Activated naive CD8-positive, alpha-beta T cell treated with anti-CD3 and anti-CD28 coated beads, Interleukin-2, amount 10 ng/mL, durations not matched to agents 7 days and 5 days (primary cell): ENCODE measurements at places on chromosomes 6 and 20. TPM values are rescaled to one million over a fixed set of nuclear protein-coding genes. Genes with fewer than 3 reads are reported as not detected.

Gene ENPP4
- total RNA-seq, result 9.3 TPM

Gene TRIM40
- total RNA-seq, result not detected

Gene SNRNP48
- total RNA-seq, result 19.8 TPM

Gene OLIG3
- total RNA-seq, result not detected

Gene COX4I2
- not detected for total RNA-seq

DNA sequence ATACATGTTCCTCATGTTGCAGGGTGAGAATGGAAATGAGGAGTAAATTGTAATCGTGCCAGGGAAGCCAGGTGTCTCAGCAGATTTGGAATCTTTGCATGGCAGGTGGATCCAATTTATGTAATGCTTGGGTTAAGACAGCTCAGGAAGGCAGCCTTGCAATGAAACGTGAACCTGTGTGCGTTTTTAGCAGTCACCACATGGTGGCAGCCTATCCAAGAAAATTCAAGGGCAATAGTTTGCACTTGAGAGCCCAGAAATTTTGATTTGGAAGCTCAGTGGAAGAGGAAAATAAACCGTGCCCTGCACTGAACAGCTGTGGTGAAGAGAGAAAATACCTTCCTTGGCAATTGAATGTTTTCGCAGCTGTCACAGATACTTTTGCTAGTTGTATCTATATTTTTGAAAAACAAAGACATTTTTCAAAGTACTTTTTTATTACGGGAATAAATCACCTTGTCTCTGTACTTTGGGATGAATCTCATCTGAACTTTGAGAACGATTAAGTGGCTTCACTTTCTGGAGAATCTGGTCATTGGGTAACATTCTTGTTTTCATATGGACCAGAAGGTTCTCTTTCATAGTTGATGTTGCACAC lies 26.5 kb downstream of the MTHFD1L start:
- peak; percentile 58 for DNase-seq

DNA sequence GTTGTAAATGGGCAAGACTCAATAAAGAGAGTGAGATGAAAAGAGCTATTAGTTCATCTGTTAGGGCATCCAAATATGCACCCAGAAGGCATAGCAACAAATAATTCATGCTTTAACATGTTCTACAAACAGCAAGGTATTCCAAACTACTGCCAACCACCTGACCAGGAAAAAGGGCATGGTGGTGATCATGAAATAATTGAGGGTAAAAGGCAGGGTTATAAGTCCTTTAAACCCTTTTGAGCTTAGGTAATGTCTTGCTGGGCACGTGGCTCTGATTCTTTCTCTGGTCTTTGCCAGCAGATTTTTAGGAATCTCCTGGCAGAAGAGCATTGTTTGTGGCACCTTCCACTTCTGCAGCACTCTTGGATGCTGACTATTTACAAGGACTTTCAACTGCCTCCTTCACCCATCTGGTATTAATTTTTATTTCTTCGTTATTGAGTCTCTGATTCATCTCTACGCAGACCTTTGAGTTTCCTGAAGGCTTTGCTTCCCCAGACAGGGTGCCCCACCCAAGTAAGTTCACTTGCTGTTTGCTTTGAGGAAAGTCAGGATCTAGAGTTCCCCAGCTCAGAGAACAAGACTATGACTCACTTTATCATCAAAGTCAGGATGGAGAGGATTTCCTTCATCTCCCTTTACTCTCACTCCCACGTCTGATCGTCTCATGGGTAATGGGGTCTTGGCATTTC lies 83.4 kb upstream of the NEDD9 start:
- DNase-seq, result no peak

GRCh38 chr6:148736774-148737412 lies 9.9 kb upstream of the UST start:
- no peak for DNase-seq

DNA sequence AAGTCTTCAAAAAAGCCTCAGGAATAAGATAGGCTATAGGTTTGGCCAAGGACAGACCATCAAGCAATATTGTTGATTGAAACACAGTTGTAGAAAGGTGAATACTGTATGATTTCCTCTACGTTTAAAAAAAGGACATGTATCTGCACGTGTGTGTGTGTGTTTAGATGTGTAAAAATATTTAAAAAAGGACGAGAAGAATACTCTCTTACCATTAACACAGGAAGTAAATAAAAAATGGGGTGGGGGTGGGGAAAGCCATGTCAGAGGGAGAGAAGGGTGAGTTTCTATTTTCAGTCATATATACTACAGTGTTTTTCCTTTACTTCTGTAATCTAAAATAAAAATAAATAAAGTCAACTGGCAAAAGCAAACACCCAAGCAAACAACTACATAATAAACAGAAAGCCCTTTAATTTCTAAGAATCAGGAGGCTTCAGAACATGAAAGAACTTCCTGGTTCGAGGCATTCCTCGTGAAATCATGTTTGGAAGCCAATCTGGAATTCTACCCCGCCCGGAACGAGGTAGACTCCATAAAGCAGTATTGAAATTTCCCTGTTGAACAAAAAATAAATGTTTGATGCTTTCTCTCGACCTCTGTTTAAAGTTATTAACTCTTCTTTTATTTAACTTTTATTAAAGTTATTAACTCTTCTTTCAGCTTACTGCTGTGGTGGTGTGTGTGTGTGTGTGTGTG lies 158.1 kb upstream of the ZNF217 start:
- DNase-seq, result no peak

- DNase-seq, result no peak
Observed at GRCh38 chr6:27951040-27951439, 6.0 kb upstream of the OR2B6 start.

DNA sequence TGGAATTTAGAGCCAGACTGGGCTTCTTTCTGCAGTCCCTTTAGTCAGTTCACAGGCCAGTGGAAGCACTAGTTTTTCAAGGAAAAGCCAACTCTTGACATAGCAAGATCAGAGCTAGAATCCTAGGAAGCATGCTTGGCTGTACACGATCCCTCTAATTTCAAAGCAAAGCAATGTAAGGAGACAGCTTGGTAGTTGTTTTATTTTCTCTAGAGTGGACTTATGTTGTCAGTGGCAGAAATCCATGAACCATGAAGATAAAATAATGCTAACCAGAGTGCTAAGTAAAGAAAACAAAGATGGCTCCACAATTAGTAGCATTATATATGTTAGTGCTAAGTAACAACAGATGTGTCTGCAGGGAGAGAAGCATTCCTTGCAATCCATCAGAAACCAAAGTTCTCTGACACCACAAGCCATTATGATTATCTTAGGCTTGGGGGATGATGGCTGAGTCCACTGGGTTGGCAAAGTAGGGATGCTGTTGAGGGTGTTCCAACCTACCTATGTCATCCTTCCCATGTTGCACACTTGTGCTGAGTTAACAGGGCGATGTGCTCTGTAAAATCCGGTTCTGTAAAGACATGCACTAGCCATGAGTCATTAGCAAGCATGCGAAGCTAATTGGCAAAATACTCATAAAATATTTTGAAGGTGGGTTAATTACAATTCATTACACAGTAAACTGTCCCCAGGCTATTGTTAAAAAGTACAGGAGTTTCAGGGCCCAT lies 115.2 kb downstream of the BMP2 start:
- DNase-seq, result no peak

GRCh38 chr20:31559704-31560093 lies 45.4 kb upstream of the ID1 start:
- no peak for DNase-seq

- no peak for DNase-seq
Observed at GRCh38 chr6:138923561-138923960, 64.5 kb downstream of the REPS1 start.

DNA sequence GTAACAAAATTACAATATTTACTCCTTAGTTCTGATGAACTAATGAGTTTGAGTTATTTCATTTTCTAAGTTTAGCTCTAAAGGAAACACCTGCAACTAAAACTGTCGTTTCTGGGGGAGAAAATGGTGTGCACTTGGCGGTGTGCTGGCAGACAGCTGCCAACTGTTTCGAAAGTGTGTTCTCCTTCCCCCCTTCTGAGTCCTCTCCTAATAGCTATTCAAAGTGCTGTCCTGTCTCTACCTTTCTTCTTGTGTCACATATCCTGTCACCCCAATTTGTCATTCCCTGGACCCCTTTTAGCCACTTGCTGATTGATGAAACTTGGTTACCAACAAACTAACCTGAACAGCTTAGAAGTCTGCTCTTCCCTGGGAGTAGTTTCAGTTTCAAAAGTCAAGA lies 4.9 kb upstream of the UBE2J1 start:
- DNase-seq, result no peak

DNA sequence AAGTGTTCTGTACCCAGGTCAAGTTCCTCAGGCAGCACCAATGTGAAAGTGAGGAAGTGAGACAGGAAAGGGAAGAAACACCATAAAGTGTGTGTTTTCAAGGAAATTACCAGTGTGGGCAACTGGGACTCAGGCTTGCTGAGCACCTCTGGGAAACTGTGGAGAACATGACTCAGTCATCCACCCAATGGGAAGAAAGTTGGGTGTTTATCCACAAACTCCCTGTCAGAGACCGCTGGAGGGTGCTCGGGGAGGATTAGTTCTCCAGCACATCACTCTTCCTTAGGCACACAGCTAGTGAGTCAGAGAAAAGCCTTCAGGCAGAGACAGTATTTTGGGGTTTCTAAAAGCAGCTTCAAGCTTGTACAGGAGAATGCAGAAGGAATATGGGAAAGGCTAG lies 93.6 kb downstream of the PCSK2 start:
- DNase-seq, result no peak

DNA sequence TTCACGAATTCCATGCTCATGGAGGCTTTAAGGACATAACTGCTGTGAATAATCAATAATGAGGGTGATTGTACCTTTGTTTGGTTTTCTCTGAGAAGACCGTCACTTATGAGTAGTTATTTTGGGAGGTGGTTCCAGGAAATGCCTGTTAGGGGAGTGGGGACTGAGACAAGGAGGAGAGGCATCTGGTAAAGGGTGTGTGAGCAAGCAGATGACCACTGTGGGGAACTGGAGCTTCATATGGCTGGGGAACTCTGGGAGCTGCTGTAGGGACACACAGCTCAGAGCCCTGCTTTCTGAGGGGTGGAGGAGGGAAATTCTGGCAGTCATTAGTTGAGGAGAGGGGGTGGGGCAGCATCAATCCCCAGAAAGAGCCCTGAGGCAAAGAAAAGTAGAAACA lies 71.3 kb upstream of the TINAG start:
- DNase-seq, result no peak

GRCh38 chr6:31525932-31526591 lies 2.7 kb upstream of the MCCD1 start:
- DNase-seq, result no peak

GRCh38 chr6:166025149-166025898 lies 142.3 kb downstream of the TBXT start:
- DNase-seq, result no peak

DNA sequence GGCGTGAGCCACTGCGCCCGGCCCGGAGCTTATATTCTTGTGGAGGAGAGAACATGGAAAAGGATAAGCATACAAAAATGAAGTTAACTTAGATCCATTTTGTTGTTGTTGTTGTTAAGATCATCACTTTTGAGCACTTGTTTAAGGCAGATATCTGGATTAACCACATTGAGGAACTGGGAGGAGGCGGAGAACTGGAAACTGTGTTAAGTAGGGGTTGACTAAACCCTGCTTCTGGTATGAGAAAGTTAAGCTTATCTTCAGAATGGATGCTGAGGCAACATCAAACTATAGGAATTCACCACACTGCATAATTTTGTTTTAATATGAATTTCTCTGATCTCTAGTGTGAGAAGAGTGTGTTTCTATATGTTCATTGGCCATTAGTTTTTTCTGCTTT lies 57.6 kb downstream of the GCNT2 start:
- DNase-seq, result no peak

DNA sequence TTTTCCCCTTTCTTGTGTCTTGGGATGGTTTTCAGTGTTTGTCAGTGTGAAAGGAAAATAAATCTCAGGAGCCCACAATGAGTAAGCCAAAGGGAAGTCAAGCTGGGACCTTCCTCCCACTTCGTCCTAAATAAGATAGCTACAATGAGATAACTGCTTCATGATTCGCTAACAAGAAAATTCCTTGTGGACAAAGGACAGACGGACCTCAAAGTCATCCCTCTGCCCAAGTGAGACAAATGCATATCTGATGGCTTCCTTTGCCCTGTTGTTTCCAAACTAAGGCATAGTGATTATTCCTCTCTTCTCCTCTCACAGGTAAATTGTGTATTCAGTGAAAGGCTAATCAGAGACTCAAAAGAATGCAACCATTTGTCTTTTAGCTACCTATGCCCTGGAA lies 26.1 kb upstream of the ADTRP start:
- no peak for DNase-seq

GRCh38 chr6:43883847-43884651 lies 114.0 kb downstream of the VEGFA start:
- DNase-seq, result no peak

DNA sequence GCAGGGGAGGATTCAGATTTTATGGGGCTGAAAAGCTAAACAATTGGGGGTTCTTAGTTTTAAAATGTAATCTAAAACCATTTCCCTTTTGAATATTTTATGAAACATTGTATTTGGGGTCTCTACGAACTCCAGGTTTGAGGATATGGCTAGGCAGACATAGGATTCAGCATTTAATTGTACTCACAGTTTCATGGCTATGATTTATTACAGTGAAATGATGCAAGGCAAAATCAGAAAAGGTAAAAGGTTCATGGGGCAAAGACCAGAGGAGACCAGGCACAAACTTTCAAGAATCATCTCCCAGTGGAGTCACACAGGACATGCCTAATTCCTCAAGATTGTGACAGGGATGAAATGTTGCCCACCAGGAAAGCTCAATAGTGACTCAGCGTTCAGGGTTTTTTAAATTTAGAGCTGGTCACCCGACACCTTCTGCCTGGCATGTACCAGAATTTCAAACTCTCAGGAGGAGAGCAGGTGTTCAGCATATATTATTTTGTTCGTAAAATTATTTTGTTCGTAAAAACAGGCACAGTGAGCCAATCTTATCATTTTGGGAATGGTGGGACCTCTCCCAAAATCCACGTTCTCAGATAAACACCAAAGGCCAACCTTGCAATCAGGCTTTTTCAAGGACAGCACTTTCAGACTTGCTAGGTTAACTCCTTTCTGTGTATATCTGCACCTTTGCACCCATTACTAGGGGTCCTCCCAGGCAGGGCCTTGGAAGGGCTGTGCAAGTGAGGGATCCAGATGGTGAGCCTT lies 270.3 kb downstream of the NKAIN2 start:
- no peak for DNase-seq

- no peak for DNase-seq
Observed at GRCh38 chr6:24504649-24505586, 10.1 kb downstream of the ALDH5A1 start.

- DNase-seq, result no peak
Observed at GRCh38 chr20:41342474-41343464, 2.1 kb downstream of the LPIN3 start.

- no peak for DNase-seq
Observed at GRCh38 chr20:38573413-38573812, 7.6 kb upstream of the ADIG start.
